ENCODE measurements at places on chromosomes 2 and 18. TPM values are rescaled to one million over a fixed set of nuclear protein-coding genes. Genes with fewer than 3 reads are reported as not detected.

GRCh38 chr18:25189391-25190185, 162.4 kb downstream of the ZNF521 start:
- DNase-seq = no peak

The ACAA2 gene
- 44.5 TPM for total RNA-seq

- DNase-seq = no peak
Measured at GRCh38 chr2:234375176-234375880, 121.6 kb downstream of the ARL4C start.

GRCh38 chr2:47008381-47009252, 93.0 kb upstream of the MCFD2 start:
- no peak for DNase-seq

GRCh38 chr2:109148117-109148746, 19.2 kb downstream of the SH3RF3 start:
- DNase-seq = no peak

DNA sequence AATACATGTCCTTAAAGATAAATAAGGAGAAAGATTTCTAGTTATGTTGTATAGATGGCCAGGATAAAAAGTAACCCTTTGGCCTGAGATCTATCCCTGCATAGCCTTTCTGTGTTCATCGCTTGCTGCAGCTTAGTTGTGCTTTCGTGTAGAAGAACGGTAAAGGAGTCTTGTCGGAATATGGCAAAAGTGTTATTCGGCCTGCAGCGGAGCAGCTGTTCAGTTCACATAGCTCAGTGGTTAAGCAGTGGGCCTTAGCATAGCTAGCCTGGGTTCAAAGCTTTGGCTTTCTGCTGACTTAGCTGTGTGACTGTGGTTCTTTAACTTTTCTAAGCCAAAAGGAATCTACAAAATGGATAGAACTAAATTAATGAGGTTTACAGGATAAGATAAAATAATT, 55.4 kb downstream of the MALT1 start:
- DNase-seq = no peak

The DLX1 gene
- 0.09 TPM for total RNA-seq

- no peak for DNase-seq
Measured at GRCh38 chr2:223787358-223787757, 50.0 kb downstream of the AP1S3 start.

- DNase-seq = no peak
Measured at GRCh38 chr18:45007531-45007930, 326.8 kb downstream of the SETBP1 start.

DNA sequence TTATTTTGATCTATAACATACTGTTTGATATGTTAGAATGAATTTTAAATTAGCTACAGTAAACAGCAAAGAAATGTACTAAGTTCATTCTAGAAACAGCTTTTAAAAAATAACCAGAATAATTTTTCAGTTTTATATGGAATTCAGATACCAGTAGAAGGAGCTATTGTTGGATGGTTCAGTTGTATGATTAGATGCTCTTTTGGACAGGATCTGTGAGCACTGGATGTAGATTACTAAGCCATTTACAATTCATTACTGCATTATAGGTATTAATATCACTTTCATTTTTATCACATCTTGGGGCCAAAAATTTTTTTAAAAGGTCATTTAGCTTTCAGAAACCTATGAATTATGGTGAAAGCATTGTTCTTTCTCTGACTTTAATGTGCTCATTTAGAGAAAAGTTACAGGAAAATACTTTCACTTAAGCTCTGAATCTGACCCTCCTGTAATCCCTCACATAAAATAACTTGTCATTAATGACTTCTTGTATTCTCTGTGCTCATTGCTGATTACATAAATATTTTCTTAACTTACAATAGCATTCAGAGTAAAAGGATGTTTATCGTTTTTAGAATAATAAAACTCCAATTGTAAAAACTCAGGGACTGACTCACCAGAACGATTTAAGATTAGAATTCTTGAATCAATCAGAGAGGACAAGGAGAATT, 750.2 kb downstream of the SLC4A3 start:
- no peak for DNase-seq

DNA sequence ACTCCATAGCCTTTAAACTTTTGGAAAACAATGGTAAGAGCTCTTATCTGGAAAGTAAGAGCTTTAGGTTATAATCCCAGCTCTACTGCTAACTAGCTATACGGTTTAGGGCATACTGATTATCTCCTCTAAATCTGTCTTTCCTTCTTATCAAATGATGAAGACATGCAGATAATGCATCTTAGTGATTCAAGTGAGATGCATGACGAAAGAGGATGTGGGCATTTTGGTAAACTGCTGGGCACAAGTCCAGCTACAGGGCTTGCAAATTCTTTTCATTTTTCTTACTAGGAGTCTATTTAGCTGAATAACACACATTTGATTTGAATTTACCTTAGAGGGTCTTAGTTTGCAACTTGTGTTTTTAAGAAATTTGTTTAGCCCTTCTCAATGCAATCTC, 1604.8 kb upstream of the ZEB2 start:
- DNase-seq = no peak

DNA sequence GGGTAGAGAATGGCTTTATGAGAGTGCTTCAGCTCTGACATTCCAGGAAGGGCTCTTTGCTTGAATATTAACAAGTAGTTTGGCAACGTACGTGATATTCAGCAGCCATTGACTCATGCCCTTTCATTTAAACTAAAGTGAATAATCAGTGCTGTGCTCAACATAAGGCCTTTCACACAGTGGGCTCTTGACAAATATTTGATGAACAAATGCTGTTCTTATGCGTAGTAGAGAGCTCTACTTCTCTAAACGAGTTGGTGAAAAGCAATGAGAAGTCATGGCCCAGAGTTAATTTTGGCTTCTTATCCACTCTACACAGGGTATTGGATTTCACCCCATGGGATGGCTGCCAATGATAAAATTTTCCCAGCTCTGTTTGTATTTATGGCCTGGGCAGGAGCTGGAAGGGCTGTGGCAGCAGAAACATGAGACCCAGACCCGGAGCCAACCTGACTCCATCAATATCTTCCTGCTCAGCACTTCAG, 338.9 kb downstream of the CCDC85A start:
- no peak for DNase-seq

The ATP6V1B1 gene
- 0.19 TPM for total RNA-seq

- DNase-seq = no peak
Measured at GRCh38 chr2:181440344-181440743, 16.8 kb upstream of the ITGA4 start.

The DOCK10 gene
- 66.9 TPM for total RNA-seq

- DNase-seq = no peak
Measured at GRCh38 chr18:75923169-75923568, 495.7 kb upstream of the SMIM21 start.

GRCh38 chr2:191521608-191522208, 156.2 kb upstream of the NABP1 start:
- DNase-seq = peak; percentile 19

The RGPD3 gene
- total RNA-seq = 3.9 TPM

DNA sequence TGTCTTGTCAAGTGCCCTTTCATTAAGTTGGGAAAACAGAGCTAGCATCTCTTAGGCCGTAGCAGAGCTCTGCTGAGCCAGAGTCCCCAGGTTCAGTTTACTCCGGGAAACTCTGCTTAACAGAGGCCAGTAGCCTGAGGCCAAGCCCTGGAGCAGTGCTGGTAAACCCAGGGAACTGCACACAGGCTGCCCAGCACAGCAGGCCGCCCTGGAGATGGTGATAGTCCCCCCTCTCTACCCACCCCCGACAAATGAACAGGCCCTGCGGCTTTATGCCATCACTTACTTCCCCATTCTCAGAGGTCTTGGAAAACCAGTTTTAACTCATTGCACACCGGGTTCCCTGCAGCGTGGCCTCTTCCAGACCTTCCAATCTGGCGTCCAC, 3.5 kb downstream of the CNNM4 start:
- no peak for DNase-seq

DNA sequence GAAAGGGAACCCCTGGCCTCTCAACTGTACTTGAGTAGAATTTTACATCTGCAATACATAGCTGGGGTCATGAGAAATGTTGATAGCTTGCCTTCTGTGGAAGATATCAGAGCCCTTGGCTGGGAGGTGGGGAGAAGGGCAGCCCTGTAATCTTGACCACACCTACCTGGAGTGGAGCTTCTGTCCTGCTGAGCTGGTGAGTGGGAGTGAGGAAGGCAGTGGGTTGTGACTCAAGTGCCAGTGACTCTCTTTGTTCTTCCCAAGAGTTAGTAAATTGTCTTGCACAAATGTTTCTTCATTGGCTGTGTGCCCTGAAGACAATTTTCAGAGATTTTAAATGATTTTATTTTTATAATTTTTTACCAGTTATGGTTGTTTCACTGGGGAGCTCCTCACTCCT, 277.3 kb downstream of the MBD5 start:
- DNase-seq = no peak

GRCh38 chr2:33137331-33137730, 190.6 kb downstream of the LTBP1 start:
- DNase-seq = no peak

The INPP5D gene
- 26.6 TPM for total RNA-seq

DNA sequence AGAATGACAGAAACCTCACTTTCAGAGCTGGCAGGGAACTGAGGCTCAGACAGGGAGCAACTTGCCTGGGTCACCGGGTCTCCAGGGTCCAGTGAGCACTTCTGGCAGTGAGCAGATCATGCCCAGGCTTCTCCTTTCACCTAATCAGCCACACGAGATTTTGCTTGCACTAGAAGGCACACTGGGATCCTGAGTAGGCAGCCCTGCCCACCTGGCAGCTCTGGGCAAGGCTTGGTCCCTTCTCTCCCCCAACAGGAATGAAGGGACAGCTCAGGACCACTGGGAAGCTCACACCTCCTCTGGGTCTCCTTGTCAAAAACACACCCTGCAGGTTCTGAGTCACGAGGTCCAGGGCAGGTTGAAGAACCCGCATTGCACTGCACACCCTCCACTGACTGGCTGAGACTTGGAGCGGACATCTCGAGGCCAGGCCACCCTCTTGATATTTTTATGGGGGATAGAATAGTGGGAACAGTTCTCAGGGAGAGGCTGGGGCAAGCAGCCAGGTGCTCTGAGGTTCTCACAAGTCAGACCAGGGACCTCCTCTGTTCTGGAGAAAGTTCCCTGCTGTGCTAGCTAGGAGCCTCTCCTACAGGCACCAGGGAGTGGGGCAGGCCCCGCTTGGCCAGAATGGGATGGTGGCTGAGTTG, 5.7 kb downstream of the MAL start:
- DNase-seq = no peak

The CCDC102B gene
- 6.1 TPM for total RNA-seq

DNA sequence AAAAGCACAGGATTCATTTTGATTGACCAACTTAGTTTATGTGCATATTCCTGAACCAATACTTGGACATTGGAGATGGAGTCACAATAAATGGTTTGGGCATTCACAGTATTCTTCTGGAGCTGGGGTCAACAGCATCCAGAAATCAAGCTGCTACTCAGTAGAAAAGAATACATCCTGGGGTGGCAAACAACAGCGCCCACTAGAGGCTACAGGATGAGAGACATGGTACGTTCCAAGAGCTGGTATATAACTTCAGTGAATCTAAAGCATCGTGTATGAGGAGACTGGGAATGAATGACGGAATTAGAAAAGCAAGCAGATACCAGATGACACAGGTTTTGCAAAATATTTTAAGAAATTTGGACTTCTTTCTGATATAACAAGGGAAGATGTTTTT, 142.9 kb upstream of the FIGN start:
- no peak for DNase-seq

DNA sequence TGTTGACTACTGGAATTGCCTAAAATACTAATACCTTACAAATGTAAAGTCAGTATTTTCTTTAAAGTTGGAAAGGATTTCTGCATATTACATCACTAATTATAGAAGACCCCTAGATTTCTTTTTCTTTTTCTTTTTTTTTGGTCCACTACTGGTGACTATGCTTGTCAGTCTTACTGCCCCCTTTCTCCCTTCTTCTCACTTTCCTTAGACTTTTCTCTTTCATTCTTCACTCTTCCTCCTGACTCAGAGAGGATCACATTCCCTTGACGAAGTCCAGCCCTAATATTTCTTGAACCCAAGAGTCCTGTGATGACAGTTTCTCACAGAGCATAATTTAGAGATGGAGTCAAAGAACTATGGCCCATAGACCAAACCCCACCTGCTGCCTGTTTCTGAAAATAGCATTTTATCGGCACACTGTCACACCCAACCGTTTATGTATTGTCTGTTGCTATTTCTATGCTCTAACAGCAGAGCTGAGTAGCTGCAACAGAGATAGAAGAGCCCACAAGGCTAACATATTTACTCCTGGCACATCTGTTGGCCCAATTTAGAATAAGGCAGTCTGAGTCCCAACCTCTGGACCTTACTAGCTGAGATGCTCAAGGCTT, 40.6 kb upstream of the RIOK3 start:
- no peak for DNase-seq

All from thymus (tissue), 14 donors.